ENCODE measurements at places on chromosomes 16 and 17.

DNA sequence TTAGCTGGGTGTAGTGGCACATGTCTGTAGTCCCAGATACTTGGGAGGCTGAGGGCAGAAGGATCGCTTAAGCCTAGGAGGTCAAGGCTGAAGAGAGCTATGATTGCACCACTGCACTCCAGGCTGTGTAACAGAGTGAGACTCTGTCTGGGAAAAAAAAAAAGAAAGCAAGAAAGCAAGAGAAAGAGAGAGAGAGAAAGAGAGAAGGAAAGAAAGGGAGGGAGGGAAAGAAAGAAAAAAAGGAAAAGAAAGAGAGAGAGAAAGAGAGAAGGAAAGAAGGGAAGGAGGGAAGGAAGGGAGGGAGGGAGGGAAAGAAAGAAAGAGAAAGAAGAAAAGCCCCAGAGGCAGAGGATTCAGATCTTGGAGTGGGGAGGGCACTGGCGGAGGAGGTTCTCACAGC is 6.5 kb downstream of the DHX58 start:
- DNase-seq, result no peak

- DNase-seq, result no peak
Observed at GRCh38 chr16:17408296-17408695, 62.5 kb downstream of the XYLT1 start.

DNA sequence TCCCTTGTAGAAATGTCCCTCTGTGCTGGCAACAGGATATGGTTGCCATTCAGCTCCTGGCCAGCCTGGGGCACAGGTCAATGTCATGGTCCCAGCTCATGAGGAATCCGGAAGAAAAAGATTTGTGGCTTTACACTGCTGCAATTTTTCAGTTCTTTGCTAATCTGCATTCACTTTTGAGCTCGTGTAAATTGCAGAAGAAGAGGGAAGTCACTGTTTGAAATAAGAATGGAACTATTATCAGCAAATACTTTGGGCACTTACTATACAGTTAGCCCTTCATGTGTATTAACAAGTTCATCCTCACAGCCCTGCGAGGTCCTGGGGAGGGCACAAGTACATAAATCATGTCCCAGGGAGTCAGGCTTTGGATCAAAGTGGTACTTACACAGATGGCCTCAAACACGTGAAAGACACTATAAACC is 14.2 kb downstream of the SLC47A2 start:
- DNase-seq, result no peak

GRCh38 chr17:14755002-14755401 is 454.1 kb downstream of the HS3ST3B1 start:
- no peak for DNase-seq

- DNase-seq, result no peak
Observed at GRCh38 chr17:66782851-66783250, 52.1 kb upstream of the CACNG5 start.

Data from fibroblast of the conjunctiva (primary cell).